ENCODE measurements at places on chromosomes 4 and X. TPM values are rescaled to one million over a fixed set of nuclear protein-coding genes. Genes with fewer than 3 reads are reported as not detected.
A peak's percentile ranks its signal among the peaks of the same experiment; 100 is the strongest.

SLC10A4 gene
- total RNA-seq = not detected

KANTR gene
- total RNA-seq = 10.5 TPM

C4orf36 gene
- 0.93 TPM for total RNA-seq

ATP5ME gene
- 180 TPM for total RNA-seq

CXCL3 gene
- total RNA-seq = 1.8 TPM

PCYT1B gene
- 3.5 TPM for total RNA-seq

JCHAIN gene
- total RNA-seq = 8.8 TPM

GRCh38 chr4:105679186-105679585 lies 29.3 kb downstream of the INTS12 start:
- no peak for DNase-seq

- DNase-seq = no peak
Observed at GRCh38 chrX:39765327-39765726, 332.4 kb downstream of the BCOR start.

- DNase-seq = no peak
Observed at GRCh38 chrX:103183912-103184311, 31.0 kb upstream of the BEX4 start.

DNA sequence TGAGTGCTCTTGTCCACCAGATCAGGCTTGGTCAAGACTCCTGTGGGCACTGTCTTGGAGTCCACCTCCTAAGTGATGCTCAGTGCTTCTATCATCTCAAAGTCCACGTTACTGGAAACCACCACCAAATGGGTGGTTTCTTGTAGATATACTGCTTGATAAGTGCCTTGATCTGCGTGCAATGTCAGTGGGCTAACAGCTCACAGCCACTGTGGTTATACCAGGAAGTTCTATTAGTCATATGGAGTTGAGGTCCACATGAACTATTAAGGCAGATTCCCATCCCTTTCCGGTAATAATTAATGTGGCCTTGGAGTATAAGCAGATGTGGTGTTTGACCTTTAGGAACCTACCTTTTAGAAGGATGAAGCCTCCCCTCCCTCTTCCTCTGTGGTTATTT lies 161.9 kb downstream of the ZNF518B start:
- no peak for DNase-seq

- no peak for DNase-seq
Observed at GRCh38 chrX:9947131-9947794, 19.9 kb upstream of the CLDN34 start.

DNA sequence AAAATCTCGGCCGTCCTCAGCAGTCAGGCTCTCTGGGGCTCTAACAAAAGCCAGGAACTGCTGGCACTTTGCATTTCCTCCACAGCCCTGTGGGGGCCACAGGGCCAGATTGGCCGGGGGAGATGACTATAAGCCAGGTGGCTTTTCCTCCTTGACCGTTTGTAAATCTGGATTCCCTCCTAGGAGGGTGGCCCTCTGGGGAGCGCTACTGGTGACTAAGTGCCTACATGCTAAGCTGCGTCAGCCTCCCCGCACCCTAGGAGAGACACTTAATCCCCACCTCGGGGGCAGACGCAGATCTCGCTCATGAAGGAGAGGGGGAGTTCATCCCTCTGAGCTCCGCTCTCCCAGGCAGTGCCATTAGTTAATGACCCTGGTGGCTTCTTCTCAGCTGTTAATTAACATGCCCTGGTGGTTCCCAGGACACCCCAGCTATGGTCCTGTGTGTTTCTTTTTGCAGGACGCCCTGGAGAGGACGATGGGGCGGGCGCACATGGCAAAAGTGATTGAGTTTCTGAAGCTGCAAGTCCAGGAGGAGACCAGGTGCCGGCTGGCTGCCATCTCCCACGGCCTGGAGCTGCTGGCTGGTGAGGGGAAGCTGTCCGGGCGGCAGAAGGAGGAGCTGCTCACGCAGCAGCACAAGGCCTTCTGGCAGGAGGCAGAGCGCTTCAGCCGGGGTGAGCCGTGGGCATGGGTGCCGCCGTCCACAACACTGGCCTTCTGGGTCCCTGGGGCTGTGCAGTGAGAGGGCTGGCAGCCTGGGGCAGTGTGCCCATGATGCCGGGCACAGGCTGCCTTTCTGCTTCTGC lies 41.6 kb downstream of the EVC start:
- DNase-seq = no peak

DNA sequence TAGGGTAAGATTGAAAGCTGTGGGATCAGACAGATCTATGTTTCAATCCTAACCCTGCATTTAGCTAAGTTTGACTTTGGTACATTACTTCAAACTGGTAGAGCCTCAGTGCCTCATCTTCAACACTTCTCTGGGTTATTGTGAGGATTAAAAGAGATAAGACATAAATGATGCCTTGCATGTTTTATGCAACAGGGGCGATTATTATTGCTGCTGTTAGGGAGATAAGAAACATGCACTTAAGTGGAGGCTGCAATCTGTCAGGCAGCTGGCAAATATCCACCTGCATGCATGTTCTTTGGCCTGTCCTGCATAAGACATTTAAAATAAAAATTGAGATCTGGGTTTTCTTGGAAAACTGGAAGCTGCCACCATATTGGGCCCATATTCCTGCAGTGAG lies 24.6 kb downstream of the UNC5C start:
- no peak for DNase-seq

- no peak for DNase-seq
Observed at GRCh38 chrX:70231666-70232065, 2.8 kb upstream of the AWAT1 start.

DNA sequence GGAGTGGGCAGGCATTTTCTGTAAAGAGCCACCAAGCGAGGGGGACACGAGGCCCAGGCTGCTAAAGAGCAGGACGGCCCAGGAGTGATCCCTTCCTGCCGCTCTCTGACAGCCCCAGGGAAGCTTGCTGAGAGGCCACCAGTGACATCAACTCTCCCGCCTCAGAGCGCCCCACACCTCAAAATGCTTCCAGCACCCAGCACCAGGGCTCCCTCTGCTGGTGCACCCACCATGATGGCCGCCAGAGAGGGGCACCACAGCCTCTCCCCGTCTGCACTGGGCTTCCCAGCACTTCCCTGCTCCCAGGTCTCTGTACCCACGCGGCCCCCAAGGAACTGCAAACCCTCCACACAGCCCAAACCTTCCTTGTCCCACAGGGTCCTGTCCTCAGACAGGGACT lies 40.4 kb downstream of the GAK start:
- no peak for DNase-seq

- DNase-seq = no peak
Observed at GRCh38 chrX:45497290-45497689, 296.6 kb upstream of the DIPK2B start.

GRCh38 chr4:183636503-183636902 lies 22.5 kb downstream of the RWDD4 start:
- DNase-seq = no peak

GRCh38 chrX:52979568-52979967 lies 21.2 kb upstream of the FAM156A start:
- no peak for DNase-seq

DNA sequence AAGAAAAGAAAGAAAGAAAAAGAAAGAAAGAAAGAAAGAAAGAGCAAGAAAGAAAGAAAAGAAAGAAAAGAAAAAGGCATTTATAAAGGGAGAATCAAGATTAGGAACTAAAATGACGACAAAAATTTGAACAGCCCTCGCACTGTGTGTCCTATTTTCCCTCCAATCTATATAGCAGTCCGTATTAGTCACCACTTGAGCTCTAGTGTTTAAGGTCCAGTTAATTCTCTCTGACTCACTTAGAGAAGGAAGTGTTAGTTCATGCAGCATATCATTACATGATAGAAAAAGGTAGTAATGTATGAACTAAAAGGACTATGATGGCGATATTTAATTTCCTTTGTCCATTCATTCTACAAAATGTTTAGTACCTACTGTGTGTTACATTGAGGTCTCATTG lies 122.7 kb downstream of the CBLL2 start:
- no peak for DNase-seq

- peak; percentile 54 for DNase-seq
Observed at GRCh38 chrX:154056770-154057241, 37.1 kb upstream of the IRAK1 start.

DNA sequence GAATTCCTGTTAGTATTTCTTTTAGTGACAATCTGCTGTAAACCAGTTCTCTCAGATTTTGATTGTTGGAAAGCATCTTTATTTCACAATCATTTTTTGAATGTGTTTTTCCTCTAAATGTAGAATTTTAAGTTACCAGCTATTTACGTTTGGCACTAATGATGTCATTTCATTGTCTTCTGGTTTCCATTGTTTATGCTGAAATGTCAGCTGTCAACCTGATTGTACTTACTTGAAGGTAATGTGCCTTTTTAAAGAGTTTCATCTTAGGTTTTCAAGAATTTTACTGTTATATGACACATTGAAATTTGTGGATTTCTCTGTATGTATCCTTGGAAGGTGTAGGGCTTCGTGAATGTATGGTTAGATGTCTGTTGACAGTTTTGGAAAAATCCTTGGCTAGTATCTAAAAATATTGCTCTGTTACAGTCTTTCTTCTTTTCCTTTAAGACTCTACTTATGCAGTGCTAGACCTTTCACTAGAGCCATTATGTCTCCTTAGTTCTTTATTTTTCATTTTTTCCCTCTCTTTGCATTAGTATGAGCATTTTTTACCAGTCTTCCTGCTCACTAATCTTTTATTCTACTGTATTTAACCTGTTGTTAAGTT lies 30.4 kb downstream of the SMAD1 start:
- DNase-seq = no peak

- DNase-seq = no peak
Observed at GRCh38 chr4:9903317-9903716, 118.0 kb downstream of the SLC2A9 start.

GRCh38 chr4:2487632-2488031 lies 18.7 kb downstream of the RNF4 start:
- DNase-seq = peak; percentile 3

DNA sequence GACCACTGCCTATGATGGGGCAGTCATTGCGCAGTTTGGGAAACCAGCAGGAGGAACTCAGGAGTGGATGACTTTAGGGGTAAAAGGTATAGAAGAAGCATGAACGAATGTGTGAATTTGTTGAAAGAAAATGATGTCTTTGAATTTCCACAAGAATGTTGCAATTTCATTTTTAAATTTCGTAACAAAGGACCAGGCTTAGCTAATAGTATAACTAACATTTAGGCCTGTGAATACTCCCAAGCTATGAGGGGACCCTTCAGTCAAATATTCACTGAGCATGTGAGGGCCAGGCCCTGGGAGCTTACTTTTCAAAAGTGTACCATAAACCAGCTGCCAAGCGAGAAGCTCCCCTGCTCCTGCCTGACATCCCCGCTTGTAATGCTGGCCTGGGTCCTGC lies 5.3 kb downstream of the MPC1L start:
- no peak for DNase-seq

- no peak for DNase-seq
Observed at GRCh38 chr4:48296365-48296764, 26.7 kb upstream of the TEC start.

DNA sequence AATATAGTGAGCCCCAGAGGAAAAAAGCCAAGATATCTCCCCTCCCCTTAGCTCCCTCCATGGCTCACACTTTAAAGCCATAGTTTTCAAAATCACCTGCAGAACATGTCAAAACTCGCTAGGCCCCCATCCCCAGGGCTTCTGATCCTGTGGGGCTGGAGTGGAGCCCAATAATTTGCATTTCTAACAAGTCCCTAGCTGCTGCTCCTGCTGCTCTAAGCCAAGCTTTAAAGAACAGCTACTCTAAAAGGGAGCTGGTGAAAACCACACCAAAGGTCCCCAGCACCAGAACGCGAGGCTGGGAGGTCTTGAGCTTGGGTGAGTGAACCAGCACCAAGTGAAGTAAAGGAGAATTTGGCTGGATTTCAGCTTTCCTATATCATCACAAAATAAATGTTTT lies 237.1 kb downstream of the ZNF674 start:
- DNase-seq = no peak

- DNase-seq = no peak
Observed at GRCh38 chrX:63979480-63979879, 194.5 kb upstream of the ARHGEF9 start.

DNA sequence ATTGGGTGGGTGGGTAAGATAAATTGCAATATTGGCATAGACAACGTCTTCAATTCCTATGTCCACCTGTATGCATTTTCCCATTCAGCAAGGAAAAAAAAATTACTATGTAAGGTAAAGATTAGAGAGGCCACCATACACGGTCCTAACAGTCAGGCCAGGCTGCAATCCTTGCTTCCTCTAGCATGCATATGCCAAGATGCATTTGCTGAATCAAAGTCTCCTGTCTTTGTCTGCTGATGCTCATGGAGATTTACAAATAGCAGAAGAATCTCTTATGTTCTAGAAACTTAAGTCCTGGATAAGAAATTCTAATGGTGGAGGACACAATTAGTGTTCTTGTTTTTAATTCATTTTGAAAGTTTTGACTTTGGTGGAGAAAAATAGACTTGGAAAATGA lies 206.8 kb downstream of the PDGFC start:
- no peak for DNase-seq

- DNase-seq = no peak
Observed at GRCh38 chr4:114998316-114998715, 115.1 kb downstream of the NDST4 start.

- no peak for DNase-seq
Observed at GRCh38 chrX:78493180-78493579, 165.8 kb upstream of the CYSLTR1 start.

DNA sequence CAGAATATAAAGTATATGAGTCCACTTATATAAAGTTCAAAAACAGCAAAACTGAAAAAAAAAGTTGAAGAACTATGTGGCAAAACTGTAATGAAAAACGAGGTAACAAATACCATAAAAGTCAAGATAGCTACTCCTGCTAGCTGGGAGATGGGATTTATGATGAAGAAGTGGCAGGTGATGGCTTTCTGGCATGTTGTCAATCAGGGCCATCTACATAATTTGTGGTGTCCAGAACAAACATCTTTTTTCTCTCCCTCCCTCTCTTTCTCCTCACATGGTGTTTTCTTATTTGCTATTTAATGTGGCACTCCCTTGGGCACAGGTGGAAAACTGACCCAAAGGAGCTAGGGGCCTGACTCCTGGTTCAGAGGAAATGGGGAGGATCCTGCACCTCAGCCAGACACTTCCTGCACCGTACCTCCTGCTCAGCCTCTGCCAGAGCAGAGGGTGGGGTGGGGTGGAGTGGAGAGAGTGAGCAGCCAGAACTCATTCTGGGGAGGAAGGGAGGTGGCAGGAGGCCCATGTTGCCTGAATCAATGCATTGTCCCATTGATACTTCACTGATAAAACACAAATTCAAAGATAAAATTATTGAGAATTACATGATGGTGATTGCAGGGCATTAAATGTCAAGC lies 5.3 kb upstream of the SAP30 start:
- DNase-seq = no peak

DNA sequence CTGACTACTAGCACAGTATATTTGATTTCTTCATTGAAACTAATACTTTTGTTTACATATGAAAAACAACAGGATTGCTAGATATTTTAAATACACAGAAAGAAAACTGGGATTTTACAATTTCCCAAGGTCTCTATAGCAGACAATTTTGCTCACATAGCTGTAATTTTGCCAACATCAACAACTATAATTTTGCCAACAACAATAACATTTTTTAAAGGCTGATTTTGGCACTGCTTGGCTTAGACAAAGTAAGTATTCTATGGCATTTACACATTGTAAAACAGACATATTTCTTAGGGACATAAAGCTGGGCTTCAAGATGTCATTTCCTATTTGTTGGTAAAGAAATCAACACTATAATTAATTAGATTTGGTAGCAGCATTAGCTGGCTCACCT lies 922.1 kb downstream of the RAB28 start:
- no peak for DNase-seq
